ENCODE measurements at places on chromosomes 7 and 10. TPM values are rescaled to one million over a fixed set of nuclear protein-coding genes. Genes with fewer than 3 reads are reported as not detected.

Gene WEE2
- total RNA-seq = not detected

Gene CFAP46
- 8.2 TPM for total RNA-seq

Gene GPR26
- 10.0 TPM for total RNA-seq

DNA sequence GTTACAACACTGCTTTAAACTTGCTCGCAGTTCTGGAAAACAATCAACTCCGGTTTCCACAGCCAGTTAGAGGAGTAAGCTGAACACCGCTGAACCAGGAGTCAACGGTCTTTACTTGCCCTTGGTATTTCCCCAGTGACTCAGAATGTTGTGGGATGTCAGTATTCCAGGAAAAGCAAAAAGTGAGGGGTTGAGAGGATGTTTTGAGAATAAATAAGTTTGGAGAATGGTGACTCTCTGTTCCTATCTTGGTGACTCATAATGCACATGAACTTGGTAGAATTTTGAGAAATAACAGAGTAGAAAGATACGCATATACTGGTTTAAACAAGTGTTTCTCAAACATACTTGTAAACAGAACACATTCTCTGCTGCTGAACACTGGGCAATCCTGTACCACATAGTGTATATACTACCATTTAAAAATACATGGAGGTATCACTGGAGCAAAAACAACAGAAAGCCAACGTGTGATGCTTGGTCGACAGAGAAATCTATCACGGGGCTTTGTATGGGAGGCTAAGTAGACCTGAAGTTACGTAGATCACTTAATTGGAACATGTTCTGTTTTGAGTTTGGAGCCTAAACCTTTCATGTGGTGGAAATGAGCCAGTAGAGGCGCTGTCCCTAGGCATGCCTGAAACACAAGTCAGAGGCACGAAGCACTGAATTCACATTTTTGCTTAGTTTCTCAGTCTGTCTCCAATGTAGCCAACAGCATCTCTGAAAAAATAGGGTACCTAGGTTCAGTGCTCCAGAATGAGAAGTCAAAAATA is 534.3 kb downstream of the PARD3 start:
- DNase-seq = no peak

GRCh38 chr7:158606129-158606528 is 18.5 kb upstream of the PTPRN2 start:
- DNase-seq = no peak

Gene PIK3AP1
- 6.6 TPM for total RNA-seq

- no peak for DNase-seq
Measured at GRCh38 chr7:105015390-105015965, 1.5 kb downstream of the KMT2E start.

All from dorsolateral prefrontal cortex (tissue), 122 donors.